ENCODE measurements at places on chromosomes 13 and 19.
A peak's percentile ranks its signal among the peaks of the same experiment; 100 is the strongest.

GRCh38 chr13:106311004-106311403 lies 224.5 kb downstream of the EFNB2 start:
- no peak for DNase-seq

DNA sequence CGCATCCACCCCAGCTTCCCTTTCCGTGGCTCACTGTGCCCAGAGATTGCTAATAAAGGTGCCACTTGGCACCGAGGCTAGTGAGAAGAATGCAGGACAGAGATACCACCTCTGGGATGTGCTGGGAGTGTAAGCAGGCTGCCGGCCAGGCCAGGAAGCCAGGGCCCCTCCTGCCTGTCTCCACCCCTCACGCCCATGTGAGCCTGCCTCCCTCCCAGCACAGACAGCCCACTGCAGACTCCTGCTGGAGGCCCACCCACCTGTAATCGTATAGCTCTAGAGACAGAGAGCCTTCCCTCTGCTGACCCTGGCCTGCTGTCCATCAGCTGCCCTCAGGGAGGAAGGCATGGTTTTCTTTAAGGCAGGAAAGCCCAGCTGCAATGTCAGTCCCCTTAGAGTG lies 13.9 kb downstream of the VSTM2B start:
- no peak for DNase-seq

DNA sequence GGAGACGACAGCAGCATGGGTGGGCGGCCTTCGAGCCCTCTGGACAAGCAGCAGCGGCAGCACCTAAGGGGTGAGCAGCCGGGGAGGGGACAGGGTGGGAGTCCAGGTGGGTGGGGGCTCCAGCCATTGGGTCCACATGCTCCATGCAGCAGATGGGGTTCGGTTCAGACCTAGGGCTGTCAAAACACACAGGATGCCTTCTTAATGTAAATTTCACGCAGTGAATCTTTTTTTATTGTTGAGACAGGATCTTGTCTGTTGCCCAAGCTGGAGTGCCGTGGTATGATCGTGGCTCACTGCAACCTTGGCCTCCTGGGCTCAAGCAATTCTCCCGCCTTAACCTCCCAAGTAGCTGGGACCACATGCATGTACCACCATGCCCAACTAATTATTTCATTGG lies 15.9 kb downstream of the PGLS start:
- no peak for DNase-seq

DNA sequence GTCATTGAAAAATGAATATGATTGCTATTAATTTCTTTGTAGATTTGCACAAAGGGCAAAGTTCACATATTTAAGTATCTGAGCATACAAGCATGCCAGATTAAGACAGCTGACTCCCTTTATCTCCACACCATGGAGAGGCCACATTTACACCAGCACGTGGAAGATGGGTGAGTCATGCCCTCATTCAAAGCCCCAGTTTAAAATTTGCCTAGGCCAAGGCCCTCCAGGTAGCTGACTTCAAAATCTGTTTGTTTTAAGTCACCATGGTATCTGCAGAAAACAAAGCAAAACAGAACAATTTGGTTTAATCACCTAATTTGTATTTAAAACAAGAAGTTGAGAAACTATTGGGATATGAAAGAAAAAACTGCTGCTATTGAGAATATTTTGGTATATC lies 109.2 kb downstream of the ESD start:
- DNase-seq = no peak

DNA sequence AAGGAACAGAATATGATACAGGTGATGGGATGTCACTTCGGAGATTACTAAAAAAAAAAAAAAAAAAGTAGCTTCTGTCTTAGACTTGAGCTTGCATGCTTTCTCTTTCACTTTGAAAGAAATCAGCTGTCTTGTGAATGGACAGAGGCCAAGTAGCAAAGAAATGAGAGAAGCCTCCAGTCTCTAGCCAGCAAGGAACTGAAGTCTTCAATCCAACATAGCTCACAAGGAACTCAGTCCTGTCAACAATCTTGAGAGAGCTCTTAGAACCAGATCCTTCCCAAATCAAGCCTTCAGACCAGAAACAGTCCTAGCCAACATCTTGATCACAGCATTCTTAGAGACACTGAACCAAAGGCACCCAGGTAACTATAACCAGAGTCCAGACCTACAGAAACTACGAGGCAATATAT lies 7.7 kb downstream of the N4BP2L2 start:
- peak; percentile 20 for DNase-seq

DNA sequence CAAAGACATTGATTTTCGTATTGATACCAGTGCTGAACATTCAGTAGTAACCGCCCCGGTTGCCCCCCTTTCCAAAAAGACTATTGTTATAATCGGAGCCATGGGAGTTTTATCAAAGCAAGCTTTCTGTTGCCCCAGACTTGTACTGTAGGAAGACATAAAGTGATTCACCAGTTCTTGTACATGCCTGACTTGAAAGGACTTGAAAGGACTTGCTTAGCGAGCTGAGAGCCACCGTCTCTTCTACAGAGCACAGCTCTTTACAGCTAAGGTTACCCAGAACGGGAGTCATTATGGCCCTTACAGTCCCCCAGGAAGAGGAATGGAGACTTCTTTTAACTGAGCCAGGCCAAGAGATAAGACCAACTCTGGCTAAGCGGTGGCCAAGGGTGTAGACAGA lies 5.1 kb downstream of the ZNF816 start:
- no peak for DNase-seq

DNA sequence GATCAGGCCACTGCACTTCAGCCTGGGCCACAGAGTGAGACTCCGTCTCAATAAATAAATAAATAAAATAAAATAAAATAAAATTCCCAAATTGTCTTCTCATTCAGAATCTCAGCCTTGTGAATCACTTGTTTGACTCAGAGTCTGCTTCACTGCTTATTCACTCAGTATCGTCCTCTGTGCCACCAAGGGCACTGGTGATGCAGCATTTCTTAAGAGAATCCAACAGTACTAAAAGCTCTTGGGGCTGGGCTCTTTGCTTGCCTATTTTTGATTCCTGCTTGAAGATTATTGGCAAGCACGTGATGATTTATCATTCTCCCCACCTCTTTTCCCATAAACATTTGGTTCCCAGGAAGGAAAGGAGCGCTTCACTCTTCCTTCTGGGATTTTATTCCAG lies 54.8 kb upstream of the HMGB1 start:
- no peak for DNase-seq

DNA sequence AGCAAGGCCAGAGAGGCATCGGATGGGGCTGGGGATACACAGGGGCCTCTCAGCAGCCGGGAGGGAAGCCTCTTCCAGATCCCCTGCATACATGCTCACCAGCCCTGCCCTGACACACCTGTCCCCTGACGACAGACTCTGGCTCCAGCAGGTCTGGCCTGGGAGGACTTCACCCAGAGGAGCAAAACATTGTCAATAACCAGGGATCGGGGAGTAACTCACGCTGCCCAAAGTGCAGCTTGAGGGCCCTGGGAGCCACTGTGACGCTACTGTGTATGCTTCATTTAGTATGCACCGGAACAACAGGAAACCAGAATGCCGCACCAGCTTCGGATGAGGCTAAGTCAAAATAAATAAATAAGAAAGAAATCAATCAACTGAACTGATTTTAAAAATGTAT lies 12.4 kb upstream of the CD22 start:
- DNase-seq = no peak

DNA sequence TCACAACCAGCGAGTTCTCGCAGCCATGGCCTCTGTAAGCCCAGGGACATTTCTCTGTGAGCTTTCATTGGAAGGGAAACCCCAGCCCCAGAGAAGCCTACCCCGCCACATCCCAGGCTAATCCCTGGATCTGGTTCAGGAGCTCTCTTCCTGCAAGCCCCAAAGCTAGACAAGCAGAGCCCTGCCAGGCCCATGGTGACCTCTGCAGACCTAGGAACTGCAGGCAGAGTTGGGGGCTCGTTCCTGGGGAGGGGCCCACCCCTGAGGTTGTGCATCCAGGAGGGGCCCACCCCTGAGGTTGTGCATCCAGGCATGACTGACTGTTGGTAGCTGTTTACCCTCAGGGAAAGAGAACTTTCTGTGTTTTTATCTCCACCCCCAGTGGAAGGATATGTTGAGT lies 21.7 kb downstream of the KCTD15 start:
- DNase-seq = no peak

- DNase-seq = no peak
These were observed 120.7 kb upstream of the OBI1 start for GRCh38 chr13:78779608-78780007.

DNA sequence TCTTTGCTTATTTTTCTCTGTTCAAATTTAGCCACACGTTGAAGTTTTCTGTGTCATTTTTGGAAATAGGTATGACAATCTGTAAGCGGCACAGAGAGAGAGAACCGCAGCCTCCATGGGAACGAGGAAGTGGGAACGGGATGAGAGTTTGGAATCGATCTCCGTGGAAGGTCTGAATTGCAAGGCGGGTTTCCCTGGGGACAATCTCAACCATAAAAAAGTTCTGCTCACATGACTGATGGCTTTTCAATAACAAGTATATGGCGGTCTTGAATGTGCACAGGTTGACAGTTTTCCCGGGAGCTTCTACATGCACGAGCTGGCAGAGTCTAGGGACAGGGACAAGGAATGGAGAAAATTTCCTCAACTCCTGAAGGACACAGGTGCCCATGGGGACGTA lies 90.9 kb downstream of the INSR start:
- DNase-seq = no peak

GRCh38 chr13:113804017-113804702 lies 45.1 kb downstream of the TMEM255B start:
- DNase-seq = no peak

DNA sequence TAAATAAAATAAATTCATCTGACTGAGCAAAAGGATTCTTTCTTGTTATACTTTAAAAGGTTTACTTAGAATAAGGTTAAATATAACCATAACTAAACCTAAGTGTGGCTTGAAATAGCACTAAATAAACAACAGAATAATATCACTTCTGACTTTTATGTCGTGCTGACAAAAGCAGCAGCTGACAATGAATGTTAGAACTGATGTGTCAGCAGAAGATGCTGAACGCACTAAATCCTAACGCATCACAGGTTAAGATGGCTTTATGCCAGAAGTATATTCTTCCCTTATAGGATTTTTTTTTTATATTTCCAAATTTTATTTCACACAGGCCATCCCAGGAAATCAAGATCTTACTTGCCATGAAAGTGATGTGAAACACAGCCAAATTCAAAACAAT lies 558.3 kb upstream of the NBEA start:
- no peak for DNase-seq

- DNase-seq = no peak
These were observed 52.8 kb downstream of the SPTBN4 start for GRCh38 chr19:40519352-40520322.

DNA sequence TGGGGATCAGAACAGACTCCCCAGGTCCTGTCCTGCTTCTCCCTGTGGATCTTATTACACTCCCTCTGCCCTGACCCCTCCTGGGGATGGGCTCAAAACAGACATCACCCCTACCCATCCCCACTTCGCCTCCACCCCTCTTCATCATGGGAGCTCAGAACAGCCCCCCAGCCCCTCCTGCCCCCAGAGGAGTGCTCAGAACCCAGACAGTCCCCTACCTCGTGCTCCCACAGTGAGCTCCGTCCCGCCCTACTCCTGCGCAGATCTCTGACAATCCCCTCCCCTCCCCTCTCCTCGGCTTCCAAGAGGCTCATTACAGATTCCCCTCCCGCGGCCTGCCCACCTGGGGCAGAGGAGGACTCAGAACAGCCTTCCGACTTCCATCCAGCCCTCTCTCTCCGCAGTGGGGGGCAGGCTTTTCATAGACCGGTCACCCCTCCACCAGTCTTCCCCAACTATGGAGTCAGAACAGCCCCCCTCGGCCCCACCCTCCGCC lies 6.1 kb downstream of the NXNL1 start:
- no peak for DNase-seq

DNA sequence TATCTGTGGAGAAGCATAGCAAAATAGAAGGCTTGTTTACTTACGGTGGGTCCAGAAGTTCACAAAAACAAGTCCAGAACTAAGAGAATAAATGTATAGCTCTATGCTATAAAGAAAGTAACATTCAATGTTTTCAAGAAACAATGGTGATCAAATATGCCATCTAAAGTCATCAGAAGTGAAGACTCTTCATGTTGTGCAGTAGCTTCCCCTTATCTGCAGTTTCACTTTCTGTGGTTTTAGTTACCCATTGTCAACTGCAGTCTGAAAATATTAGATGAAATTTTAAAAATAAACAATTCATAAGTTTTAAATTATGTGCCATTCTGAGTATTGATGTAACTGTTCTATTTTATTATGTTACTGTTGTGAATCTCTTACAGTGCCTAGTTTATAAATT lies 72.5 kb downstream of the EDNRB start:
- DNase-seq = no peak

DNA sequence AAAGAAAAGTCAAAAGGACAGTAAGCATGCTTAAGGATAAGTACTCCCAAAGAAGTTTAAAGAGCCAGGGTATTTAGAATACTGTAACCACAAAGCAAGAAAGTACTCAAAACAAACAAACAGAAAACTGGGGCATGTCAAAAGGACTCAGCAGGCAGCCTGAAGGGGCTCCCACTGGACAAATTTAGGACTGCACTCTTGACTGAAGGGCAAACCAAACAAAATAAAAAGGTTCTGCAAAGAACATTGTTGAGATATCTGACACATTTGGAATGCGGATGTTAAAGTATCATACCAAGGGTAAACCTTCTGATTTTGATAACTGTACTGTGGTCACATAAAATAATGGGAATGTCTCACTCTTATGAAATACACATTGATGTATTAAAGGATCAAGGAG lies 157.4 kb downstream of the TNFSF13B start:
- DNase-seq = no peak

DNA sequence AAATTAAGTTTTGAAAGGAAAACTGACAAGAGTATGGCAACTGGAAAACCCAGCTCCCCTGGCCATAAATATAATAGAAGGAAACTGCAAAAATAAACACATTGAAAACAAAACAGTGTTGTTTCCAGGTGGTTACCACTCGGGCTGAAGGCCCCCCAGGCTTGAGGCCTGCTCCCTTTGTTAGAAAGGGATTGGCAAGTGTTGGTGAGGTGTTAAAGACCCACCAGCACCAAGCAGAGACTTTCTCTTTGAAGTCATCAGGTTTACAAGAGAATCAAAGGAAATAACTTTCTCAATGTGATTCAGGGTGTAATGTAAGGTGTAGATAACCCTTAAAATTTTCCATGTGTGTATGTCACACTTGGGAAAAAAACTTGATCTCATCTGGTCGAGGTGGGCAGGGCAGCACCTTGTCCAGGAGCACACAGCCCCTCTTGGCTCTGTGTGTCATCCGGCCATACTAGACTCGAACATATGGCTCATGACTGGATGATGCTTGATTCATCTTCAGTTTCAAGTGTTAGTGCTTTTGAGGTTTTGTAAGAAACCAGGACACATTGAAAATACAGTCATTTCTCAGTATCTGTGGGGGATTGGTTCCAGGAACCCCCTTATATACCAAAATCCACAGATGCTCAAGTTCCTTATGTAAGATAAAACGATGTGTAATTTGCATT lies 7.8 kb downstream of the ACTN4 start:
- DNase-seq = no peak

DNA sequence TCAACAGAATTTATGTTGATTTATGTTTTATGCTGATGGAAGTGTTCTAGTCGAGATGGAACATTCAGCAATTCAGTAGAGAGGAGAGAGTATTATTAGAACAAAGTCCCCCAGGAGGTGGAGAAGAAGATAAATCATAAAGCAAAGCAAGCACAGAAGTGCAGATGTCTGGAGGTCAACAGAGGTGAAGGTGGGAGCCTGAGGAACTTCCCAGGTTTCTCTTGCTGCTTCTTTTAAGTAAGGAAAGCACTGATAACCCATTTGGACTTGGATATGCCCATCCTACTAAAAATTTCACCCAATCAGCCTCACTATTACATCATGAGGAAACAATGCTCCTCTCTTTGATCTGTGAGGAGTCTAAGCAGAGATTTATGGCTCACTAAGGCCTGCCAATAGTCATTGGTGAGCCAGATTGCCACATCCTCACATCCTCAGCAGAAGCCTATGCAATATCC lies 98.8 kb downstream of the EPSTI1 start:
- no peak for DNase-seq

GRCh38 chr19:38781058-38781457 lies 7.7 kb upstream of the LGALS7 start:
- DNase-seq = no peak

Measured in central memory CD4-positive, alpha-beta T cell (primary cell).